Small intestine (tissue), 16 donors: ENCODE measurements at places on chromosomes 11 and 22. TPM values are rescaled to one million over a fixed set of nuclear protein-coding genes. Genes with fewer than 3 reads are reported as not detected.

Gene CRYBB2
- 2.7 TPM for polyA plus RNA-seq

Gene UPK3A
- not detected for polyA plus RNA-seq

Gene PACSIN2
- polyA plus RNA-seq = 53.3 TPM

Gene LGALS12
- polyA plus RNA-seq = 0.09 TPM

Gene OR10A2
- polyA plus RNA-seq = not detected

Gene HARBI1
- 4.8 TPM for polyA plus RNA-seq

Gene OR51I1
- not detected for polyA plus RNA-seq

Gene LAYN
- polyA plus RNA-seq = 9.9 TPM

Gene WEE1
- 4.6 TPM for polyA plus RNA-seq

Gene C11orf91
- polyA plus RNA-seq = not detected

Gene OR5P2
- not detected for polyA plus RNA-seq

Gene POU2AF1
- 5.6 TPM for polyA plus RNA-seq
